ENCODE measurements at places on chromosomes 16 and 17.

GRCh38 chr17:10290041-10290440 lies 82.8 kb downstream of the MYH13 start:
- no peak for DNase-seq

DNA sequence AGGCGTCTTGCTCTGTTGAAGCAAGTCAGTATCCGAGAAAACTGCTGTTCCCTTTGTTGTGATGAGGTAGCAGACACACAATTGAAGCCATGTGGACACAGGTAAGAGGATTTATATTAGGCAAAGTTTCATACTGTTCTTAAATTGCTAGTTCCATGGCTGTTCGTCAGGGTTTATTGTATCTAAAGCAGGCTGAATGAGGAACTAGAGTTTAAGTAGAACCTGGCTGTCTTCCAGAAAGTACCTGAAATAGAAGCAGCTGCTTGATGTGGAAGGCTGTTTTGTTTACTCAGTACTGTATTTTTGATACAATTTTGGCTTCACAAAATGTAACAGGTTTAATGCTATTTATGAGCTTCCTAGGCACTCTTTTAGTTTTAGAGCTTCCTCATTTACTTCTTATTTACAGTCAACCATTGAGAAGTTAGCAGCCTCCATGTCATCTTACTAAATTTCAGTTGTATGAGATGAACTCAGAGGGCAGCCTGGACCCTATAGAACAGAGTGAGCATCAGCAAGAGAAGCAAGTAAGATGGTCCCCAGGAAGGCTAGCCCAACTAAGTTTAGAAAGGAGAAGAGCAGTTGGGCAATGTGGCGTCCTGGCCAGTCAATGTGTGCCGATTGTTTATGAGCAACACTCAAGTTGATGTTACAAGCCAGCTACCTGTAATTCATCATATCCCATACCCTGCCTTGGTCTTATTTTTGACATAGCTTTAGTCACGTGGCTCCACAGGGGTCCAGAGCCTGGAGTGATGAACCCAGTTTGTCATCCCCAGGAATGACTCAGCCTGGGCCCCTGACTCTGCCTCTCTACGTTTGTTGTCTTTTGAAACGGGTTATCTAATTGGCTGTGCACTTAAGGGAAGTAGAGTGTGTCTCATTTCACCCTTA lies 9.7 kb upstream of the ARL2BP start:
- DNase-seq: peak; percentile 25

DNA sequence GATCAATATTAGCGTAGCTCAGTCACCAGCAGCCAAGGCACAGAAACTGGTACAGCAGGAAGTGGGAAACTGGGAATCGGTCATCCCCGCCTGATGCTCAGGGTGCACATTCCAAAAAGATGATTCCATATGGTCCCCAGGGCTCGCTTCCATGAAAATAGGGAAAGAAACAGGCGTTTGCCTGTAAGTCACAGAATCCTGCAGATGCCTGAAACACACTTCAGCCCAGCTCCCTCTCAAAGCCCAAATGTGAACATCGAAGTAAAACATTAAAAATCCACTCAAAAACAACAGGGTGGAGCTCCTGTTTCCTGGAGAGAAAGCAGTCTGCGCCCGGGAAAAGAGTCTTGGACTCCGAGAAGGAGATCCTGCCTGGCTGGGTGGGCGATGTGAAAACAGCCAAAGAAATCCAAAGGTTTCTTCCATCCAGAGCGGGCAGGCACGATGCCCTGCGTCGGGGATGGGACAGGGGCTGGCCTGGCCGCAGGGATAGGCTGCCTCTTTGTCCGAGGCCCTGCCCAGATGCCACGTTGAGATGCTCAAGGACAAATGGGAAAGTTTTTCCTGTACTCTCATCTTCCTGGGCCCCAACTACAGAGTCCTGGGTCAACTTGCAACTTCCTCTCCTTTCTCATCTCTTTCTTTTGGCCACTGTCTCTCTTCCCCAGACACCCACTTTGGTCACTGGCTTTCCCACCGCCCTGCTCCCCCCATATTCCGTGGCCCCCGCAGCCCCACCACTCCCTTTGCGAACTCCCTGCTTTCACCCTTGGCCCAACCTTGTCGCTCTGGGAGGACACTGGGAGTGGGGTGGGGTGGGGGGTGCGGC lies 743 bp downstream of the WIPI1 start:
- DNase-seq: peak; percentile 89

DNA sequence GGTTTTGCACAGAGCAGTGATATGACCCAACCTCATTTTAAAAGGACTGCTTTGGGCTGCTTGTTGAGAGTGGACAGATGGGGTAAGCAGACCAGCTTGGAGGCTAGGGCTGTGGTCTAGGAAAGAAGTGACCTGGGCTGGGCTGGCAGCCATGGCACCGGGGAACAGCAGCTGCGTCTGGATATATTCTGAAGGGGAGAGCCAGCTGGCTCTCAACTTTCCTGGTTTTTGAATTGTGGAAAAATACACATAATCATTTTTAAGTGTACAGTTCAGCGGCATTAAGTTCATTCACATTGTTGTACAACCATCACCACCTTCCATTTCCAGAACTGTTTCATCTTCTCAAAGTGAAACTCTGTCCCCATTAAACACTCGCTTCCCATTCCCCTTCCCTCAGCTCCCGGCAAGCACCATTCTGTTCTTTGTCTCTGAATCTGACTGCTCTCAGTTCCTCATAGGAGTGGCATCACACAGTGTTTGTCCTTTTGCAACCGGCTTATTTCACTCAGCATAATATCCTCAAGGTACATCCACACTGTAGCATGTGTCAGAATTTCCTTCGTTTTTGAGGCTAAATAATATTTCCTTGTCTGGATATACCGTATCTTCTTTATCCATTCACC lies 113.2 kb downstream of the SPECC1 start:
- no peak for DNase-seq

- DNase-seq: no peak
These were observed 48.3 kb upstream of the CBX4 start for GRCh38 chr17:79887451-79887991.

- DNase-seq: no peak
These were observed 9.3 kb upstream of the WBP2 start for GRCh38 chr17:75864448-75864871.

DNA sequence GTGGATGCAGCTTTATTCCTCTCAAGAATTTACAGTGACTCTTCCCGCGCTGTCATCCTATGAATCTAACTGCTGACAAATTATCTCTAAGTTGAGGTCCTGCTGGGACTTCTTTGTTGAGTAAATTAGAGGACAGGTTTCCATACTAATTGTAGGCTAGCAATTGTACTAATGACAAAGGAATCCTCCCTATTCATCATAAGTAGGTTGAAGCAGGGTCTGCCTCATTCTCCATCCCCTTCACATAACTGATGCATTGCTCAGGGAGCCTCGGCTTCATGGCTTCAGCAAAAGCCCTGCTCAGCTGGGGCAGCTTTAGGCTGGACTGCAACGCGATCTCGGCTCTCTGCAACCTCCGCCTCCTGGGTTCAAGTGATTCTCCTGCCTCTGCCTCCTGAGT lies 83.1 kb upstream of the IRX6 start:
- DNase-seq: no peak

- no peak for DNase-seq
These were observed 18.5 kb downstream of the CRAMP1 start for GRCh38 chr16:1630450-1631213.

GRCh38 chr16:55476625-55477533 lies 2.1 kb upstream of the MMP2 start:
- DNase-seq: no peak

- no peak for DNase-seq
These were observed 171.3 kb downstream of the ABCA8 start for GRCh38 chr17:68783861-68784260.

- no peak for DNase-seq
These were observed 38.6 kb downstream of the SKAP1 start for GRCh38 chr17:48391444-48391843.

GRCh38 chr17:70278844-70279462 lies 109.6 kb downstream of the KCNJ2 start:
- no peak for DNase-seq

DNA sequence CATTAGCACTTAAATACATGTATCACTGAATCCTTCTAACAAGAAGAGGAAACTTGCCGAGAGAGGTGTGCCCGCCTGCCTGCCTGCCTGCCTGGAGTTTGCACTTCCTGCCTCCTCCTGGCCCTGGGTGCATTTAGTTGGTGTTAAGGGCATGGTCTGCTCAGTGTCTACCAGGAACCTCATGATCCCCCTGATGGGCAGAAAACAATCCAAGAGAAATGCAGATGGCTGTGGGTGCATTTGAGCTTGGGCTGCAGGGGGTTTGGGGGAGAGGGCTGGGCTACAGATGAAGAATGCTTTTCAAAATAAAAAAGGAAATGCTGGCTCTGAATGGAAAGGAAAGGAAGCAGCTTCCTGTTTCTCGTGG lies 10.1 kb downstream of the KSR1 start:
- DNase-seq: no peak

- no peak for DNase-seq
These were observed 7.1 kb downstream of the ITGAD start for GRCh38 chr16:31400191-31400590.

DNA sequence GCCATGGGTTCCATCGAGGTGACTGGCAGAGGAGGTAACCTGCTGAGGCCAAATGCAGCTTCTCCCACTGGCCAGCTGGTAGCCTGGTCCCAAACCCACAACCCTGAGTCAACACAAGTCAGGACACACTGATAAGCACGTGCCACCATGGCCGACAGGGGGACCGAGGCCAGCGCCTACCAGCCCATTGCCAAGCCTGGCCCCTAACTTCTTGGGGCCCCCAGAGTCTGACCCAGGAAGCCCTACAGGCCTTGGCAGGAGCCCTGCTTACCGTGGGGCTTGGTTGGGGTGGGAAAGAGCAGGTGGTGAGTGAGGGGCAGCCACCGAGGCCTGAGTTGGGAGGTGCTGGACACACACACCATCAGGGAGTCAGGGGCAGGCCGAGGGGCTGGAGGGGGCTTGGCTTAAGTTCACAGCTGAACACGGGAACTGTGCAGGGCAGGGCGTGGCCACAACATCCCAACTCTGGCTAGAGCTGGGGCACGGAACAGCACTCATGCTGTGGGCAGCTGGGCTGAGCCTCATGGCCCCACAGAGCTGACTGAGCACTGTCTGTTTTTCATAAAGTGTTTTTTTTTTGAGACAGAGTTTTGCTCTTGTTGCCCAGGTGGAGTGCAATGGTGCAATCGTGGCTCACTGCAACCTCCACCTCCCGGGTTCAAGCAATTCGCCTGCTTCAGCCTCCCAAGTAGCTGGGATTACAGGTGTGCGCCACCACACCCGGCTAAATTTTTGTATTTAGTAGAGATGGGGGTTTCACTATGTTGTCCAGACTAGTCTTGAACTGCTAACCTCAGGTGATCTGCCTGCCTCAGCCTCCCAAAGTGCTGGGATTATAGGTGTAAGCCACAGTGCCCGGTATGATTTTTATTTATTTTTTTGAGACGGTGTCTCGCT lies 5.5 kb downstream of the MRPL28 start:
- DNase-seq: no peak

GRCh38 chr16:31404353-31405064 lies 11.4 kb downstream of the ITGAD start:
- DNase-seq: peak; percentile 80

DNA sequence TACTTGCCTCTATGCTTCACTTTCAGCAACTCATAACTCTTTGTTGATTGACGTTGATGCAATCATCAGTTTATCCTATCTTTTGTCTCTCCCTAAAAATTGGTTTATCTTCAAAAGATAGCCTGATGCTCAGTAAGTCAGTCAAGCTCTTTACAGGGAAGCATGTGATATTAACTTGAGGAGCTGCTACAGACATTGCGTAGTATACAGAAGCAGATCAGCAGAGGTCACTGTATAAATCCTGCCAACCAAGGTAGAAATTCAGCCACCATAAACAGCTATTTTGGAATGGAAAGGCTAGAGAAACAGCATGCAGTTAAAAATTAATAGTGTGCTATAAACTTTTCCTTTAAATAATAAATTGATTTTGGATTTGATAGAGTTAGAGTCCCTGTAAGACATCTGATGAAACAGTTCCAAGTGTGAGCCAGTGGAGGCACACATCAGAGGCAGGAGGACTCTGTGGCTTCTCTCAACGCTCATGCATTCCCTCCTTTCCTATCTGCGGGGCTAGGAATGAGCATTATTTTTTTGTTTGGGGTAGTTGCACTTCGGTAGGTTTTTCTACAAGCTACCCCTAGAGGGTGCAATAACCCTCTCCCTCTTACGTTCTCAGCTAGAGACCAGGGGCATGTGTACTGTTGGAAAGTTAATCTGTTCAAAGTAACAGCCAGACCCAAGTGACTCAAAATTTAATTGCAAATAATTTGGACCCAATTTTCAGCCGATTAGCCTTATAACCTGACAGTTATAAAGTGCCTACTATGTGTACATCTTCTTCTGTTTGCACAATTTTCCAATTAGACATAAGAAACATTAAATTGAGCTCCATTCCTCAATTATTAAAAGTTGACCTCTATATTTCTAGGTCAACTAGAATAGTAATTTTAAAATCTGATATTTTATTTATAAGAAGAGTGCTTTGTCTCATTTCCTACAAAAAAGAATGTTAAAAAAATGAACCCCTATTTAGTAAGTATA lies 647.7 kb upstream of the SOX9 start:
- DNase-seq: peak; percentile 57

DNA sequence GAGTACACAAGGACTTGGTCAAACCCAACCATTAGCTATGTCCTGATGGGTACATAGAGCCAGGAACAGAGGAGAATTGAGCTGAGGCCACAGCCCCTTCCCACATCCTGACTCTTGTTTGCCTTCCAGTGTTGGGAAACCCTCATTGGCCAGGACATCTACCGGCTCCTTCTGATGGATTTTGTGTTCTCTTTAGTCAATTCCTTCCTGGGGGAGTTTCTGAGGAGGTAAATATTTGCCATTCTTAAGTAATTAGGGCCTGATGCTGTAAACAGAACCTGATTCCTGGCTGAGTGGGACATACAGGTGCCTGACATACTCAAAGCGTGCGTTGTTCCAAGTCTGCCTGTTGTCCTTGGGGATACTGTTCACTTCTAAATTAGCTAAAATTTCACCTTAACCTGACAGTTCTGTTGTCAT lies 42.6 kb downstream of the GDE1 start:
- DNase-seq: no peak

- no peak for DNase-seq
These were observed 1287.8 kb upstream of the CDH8 start for GRCh38 chr16:63323722-63324705.

DNA sequence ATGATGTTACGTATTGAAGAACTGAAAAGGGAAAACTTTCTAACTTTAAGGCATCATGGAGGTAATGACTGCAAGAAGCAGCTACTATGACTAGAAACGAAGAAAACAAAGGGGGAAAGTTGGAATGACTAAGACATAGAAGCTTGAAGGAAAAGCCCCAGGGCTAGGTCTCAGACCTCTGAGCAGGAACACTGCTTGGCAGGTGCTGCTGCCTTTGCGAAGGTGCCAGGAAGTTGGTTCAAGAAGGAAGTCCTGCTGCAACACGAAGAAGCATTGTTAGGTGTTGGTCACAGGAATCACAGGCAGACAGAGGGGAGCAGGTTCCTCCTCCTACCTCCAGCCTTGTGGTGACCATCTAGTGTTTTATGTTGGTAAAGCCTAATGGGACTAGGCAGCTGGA lies 48.1 kb upstream of the HS3ST4 start:
- DNase-seq: no peak

- DNase-seq: no peak
These were observed 84.6 kb downstream of the PARN start for GRCh38 chr16:14545346-14545884.

Measured in HTR-8/SVneo (cell line).